Temporal lobe (tissue), 4 donors: ENCODE measurements at places on chromosomes 1 and 21. TPM values are rescaled to one million over a fixed set of nuclear protein-coding genes. Genes with fewer than 3 reads are reported as not detected.

Gene LRRC71
- 0.25 TPM for total RNA-seq

Gene KCNQ4
- total RNA-seq = 1.2 TPM

Gene OR2L13
- 0.74 TPM for total RNA-seq

Gene CREB3L4
- 6.4 TPM for total RNA-seq

Gene RGS4
- total RNA-seq = 2.0 TPM

Gene XCL2
- not detected for total RNA-seq

Gene TSPAN2
- total RNA-seq = 26.8 TPM

Gene SPATA1
- 0.74 TPM for total RNA-seq

Gene PPIAL4G
- 0.25 TPM for total RNA-seq

Gene LCE3C
- total RNA-seq = not detected

Gene S100A7
- not detected for total RNA-seq

Gene GUCA2B
- total RNA-seq = not detected

Gene TRIM67
- 46.7 TPM for total RNA-seq

Gene OR2L3
- 0.25 TPM for total RNA-seq

Gene TIE1
- total RNA-seq = 9.6 TPM

Gene SFT2D2
- total RNA-seq = 37.1 TPM

Gene NHLH2
- 0.74 TPM for total RNA-seq

Gene GPATCH4
- total RNA-seq = 5.4 TPM

Gene KCNE2
- 0.25 TPM for total RNA-seq

Gene VANGL2
- 19.4 TPM for total RNA-seq

Gene FCRL2
- 0.25 TPM for total RNA-seq

Gene SPAG17
- total RNA-seq = 2.5 TPM

Gene GALE
- total RNA-seq = 15.5 TPM

Gene OR13G1
- not detected for total RNA-seq

Gene S100A11
- total RNA-seq = 1.2 TPM

Gene BSND
- not detected for total RNA-seq

Gene AMY2B
- 60.5 TPM for total RNA-seq

Gene HAO2
- not detected for total RNA-seq

Gene HTR6
- 0.25 TPM for total RNA-seq

Gene C1orf21
- total RNA-seq = 25.8 TPM

Gene C1orf210
- total RNA-seq = not detected

Gene NUP210L
- total RNA-seq = under 0.01 TPM

Gene LINGO4
- not detected for total RNA-seq

Gene CFAP141
- total RNA-seq = not detected

Gene CR2
- under 0.01 TPM for total RNA-seq

Gene RCSD1
- 3.9 TPM for total RNA-seq

Gene NBPF4
- total RNA-seq = not detected

Gene ITLN2
- total RNA-seq = not detected

Gene CNKSR1
- total RNA-seq = 3.2 TPM

Gene DNASE2B
- total RNA-seq = not detected

Gene IFNLR1
- total RNA-seq = under 0.01 TPM

Gene CRYAA
- total RNA-seq = not detected

Gene ZNF687
- total RNA-seq = 7.9 TPM
